CD4-positive, alpha-beta T cell treated with Interferon alpha-2 for 1 hour (primary cell): ENCODE measurements at places on chromosomes 2 and 18.
A peak's percentile ranks its signal among the peaks of the same experiment; 100 is the strongest.

DNA sequence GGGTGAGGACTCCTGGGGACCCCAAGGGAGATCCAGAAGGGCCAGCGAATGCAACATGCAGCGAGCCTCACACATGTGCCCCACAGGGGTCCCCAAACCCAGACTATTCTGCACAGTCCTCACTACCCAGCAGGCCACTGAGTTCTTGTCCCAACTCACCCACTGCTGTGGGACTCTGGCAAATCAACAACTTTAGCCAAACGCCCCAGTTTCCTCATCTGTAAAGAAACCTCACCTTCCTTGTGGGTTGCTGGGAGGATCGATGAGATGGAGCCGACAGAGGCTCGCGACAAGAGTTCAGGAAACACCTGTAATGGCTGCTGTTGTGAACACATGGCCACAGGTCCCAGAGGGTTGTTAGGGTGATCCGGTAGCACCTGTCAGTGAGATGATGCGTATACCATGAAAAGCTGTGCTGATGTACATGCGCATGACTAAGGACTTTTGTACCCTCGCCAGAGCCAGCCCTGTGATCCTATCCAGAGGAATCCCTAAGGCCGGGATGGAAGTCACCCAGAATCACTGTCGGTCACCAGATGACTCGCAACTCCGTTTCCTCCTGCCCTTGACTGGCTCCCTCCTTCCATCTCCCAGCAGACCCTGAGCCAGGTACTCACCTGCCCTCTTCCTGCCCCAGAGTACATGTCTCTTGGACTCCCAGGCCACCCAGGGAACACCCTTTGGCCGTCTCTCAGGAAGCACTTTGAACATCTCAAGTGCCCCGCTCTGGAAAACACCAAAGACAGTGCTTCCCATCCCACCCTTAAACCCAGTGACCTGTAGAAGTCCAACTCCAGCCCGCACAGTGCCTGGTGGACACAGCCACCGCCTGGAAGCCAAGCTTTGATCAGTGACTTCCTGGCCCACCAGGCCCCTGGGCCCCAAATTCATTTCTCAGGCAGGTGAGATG lies 103.3 kb upstream of the ID2 start:
- no peak for DNase-seq

DNA sequence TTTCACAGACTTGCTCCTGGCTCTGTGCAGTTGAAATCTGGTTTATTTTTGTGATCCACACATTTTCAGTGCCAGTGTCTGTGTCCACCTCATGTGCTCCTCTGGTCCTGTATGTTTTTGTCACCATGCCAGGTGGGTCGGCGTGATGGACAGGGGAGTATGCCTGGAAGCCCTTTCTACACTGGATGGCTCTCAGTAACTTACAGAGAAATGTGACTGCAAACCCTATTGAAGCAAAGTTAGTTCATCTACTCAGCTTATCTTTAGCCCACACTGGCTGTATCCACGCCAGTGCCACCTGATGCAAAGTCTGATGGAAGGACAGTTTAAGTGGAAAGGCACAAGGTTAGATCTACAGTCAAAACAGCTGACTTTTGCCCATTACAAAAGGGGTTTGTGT lies 4.3 kb downstream of the IMPA2 start:
- DNase-seq = no peak

GRCh38 chr2:41922177-41922576 lies 125.6 kb upstream of the PKDCC start:
- DNase-seq = no peak

- DNase-seq = no peak
Observed at GRCh38 chr2:73841912-73842738, 13.4 kb downstream of the STAMBP start.

DNA sequence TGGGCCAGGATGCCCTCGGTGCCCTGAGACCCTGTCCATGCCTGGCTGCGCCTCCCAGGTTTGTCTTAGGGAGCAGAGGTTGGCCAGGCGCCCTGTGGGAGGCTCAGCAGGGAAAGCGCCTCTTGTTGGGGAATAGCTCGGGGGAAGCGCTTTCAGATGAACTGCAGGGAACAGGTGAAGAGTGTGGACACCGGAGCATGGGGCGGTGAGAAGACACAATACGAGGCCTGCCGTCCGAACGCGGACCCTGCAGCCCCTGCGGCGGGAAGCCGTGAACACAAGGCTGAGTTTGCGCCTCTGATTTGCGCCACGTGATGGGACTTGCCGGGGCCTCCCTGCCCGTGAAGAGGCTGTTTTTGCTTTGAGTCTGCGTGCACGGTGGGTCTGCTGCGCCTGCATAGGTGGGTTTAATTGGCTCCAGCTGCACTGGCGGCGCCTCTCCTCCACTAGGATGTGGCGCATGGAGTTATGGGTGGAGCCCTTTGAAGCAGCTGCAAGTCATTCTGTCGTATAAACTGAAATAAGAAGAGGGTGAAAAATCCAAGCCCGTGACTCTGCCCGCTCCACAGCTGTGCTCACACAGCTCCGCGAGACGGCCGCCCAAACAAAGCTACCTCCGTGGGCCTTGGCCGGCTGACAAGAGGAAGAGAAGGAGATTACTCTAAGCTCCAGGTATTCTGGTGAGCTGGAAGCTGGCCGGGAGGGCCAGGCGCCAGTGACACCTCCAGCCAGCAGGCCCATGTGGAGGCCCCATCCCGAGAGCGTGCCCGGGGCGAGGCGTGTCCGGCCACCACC lies 103.5 kb upstream of the CTDP1 start:
- DNase-seq = no peak

DNA sequence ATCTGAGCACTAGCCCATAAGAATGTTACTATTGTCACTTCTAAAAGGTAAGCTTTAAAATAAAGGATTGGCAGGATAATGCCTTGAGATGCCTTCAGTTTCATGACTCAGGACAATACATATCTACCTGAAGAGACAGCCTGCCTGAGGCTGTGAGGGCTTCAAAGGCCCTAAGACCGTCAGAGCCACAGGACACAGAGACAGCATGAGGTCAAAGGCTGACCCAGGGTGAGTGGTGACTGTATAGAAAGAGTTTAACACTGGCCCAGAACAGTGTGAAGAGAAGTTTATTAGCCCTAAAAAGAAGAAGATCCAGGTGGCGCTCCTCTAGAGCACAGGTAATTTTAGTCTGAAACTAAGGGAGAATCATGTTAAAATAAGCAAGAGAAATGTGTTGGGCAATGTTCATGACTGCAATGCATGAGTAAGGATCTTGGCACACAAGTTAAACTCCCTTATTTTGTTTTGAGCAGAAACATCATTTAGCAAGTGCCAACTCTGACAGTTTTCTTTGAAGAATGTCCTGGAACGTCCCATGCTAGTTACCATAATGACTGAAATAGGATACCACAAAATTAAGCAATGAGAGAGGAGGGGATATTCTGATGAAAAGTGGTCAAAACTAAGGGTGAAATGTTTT lies 78.1 kb upstream of the FAM110C start:
- no peak for DNase-seq

- no peak for DNase-seq
Observed at GRCh38 chr2:104786821-104787220, 67.1 kb upstream of the POU3F3 start.

DNA sequence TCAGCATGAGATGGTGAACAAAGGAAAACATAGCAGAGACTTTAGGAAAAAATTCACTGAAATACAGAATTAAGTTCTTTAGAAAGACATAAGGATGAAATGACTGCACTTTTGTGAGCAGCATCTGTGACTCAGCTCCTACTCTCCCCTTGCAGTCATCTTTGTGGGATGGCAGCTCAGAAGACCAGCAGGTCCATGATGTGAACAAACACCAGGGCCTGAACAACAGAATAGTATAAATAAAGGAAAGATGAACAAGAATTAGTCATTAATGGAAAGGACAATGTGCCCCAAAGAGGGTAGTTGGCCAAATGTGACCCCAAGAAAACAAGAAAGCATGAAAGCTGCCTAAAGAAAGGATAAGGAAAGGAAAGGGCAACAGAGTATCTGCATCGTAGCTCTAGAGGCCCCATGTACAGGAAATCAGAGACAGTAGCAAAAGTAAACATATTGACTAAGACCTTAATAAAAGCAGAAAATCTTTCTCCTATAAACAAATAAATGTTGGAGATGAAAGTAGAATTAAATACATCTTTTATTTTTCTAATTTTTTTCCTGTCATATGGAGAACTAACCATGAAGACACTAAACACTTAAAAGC lies 318.0 kb downstream of the ZEB2 start:
- DNase-seq = no peak

GRCh38 chr18:27685807-27686412 lies 491.0 kb downstream of the CDH2 start:
- DNase-seq = no peak

DNA sequence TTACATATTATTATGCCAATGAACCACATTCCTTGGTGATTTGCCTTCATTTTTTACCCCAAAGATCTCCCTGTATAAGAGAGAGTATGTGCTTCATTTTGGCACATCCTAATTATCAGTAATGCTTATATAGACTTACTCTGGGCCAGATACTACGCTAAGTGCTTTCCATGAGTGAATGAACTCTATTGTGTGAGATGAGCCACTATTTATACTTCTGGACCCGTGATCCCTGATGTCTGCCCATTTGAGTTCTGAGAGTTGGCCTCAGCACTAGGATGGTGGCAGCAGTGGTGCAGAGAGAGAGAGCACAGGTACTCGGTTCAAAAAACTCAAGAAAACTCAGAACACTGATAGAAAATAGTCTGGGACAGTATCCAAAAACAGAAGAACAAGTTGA lies 17.4 kb upstream of the KCMF1 start:
- DNase-seq = no peak

DNA sequence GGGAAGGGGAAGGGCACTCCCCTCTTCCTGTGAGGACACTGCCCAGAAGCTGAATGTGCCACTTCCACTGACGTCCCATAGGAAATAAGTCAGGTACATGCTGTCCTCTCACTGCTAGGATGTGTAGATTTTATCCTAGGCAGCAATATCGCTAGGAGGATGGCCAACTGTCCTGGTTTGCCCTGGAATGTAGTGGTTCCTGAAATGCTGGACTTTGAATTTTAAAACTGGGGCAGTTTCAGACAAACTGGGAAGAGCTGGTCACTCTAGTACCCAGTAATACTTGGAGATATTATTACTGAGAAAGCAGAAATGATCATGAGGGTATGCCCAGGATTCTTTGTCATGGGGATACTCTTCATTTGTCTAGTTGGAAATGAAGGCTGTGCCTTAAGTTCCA lies 5.4 kb upstream of the KCNS3 start:
- DNase-seq = no peak

- peak; percentile 32 for DNase-seq
Observed at GRCh38 chr2:72833084-72833714, 7.4 kb upstream of the EXOC6B start.

DNA sequence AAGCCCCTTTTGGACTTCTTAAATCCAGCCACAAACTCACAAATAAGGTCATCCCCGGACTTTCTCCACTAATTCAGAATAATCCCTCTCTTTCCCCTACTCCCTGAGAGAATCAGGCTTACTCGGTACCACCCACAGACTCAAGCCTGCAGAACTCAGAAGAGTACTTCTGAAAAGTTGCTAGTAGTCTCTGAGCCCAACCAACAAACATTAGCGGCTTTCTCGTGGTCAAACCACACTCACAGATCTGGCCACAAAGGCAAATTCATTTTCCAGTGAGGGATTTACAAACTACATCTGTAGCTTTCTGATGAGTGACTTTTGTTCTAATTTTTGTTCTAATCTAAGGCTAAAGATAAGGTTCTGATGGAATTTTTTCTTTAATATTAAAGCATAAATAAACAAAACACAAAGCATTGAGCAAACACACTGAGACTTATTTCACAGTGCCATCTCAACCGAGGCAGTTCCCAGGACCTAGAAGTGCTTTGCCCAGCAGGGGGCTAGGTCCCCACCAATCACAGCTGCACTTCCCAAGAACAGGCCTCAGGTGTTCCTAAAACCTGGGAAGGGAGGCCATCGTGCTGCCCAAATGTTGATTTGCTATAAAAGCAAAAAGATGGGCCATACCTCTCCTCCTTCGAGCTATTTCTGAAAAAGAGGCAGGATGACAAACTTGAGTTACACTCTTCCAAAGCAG lies 110.7 kb downstream of the COLEC12 start:
- DNase-seq = no peak

DNA sequence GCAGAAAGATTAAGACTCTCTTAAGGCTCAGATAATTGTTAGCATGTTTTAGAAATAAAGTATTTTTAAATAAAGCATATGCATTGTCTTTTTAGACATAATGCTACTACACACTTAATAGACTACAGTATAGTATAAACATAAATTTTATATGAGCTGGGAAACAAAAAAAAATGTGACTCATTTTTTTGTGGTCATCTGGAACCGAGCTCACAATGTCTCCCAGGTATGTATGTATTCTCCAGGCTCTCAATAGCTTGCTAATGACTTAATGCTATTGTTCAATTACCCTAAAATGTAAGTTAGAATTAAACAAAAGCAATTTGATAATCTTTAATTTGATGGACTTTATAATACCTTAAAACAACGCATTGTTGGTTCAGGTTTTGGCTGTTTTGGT lies 167.2 kb downstream of the NUP35 start:
- DNase-seq = no peak

DNA sequence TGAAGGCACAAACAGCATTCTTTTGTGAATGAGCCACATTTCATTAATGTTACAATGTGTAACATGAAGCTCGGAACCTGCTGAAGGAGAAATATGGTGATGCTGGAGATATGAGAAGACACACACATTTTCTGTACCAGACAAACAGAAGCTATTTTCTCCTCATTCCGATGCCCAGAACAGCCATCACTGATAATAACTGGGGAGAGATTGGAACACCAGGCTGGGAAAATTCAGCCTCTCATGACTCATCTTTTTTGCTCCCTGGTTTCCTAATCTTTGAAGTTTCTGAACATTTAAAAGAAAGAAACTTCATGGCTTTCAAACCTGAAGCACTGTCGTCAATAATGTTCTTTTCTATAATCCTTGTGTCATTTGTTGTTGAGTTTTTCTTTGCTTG lies 110.9 kb downstream of the LYPD6 start:
- DNase-seq = no peak

GRCh38 chr18:9404565-9405060 lies 70.0 kb downstream of the TWSG1 start:
- peak; percentile 30 for DNase-seq

- DNase-seq = peak; percentile 65
Observed at GRCh38 chr2:152421521-152422370, 86.8 kb downstream of the FMNL2 start.

DNA sequence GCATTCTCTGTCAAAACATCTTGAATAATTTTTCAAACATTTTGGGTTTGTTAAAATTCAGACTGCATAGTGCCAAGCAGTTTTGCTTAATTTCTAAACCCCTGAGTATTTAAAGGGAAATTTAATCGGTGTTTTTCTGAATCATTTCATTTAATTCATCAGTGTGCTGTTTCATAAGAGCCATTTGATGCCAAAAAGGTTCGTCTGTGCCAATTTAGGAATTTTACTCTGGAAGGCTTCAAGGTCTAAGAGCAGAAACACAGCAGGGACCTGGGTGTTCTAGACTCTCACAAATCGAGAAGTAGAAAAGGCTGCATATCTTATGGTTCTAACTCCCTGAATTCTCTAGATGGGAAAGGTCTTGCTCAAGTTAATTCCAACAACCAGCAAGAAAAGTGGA lies 311.9 kb upstream of the NT5C1B start:
- no peak for DNase-seq
